ENCODE measurements at places on chromosomes 5 and 9. TPM values are rescaled to one million over a fixed set of nuclear protein-coding genes. Genes with fewer than 3 reads are reported as not detected.

The PAEP gene
- 0.45 TPM for total RNA-seq

The SLC23A1 gene
- total RNA-seq = 1.3 TPM

The INSL6 gene
- total RNA-seq = not detected

The ELAVL2 gene
- total RNA-seq = not detected

The ARHGEF28 gene
- 11.5 TPM for total RNA-seq

The SLC6A7 gene
- 0.05 TPM for total RNA-seq

The NKD2 gene
- 22.6 TPM for total RNA-seq

The C9orf50 gene
- 0.36 TPM for total RNA-seq

The DNAI1 gene
- not detected for total RNA-seq

The NME5 gene
- not detected for total RNA-seq

The CCNI2 gene
- not detected for total RNA-seq

The LMNB1 gene
- total RNA-seq = 55.3 TPM

The KIAA1958 gene
- total RNA-seq = 2.4 TPM

The ORM2 gene
- total RNA-seq = not detected

The TMEM171 gene
- 6.8 TPM for total RNA-seq

The DRD1 gene
- total RNA-seq = 0.08 TPM

The ZNF454 gene
- not detected for total RNA-seq

The GARIN3 gene
- total RNA-seq = not detected

The CCL27 gene
- total RNA-seq = not detected

The NIPSNAP3A gene
- total RNA-seq = 14.3 TPM

The IFNK gene
- not detected for total RNA-seq

The GPR151 gene
- not detected for total RNA-seq

The AQP7 gene
- total RNA-seq = 0.27 TPM

The ARID3C gene
- 0.16 TPM for total RNA-seq

The AFAP1L1 gene
- 13.1 TPM for total RNA-seq

The ADAMTS12 gene
- total RNA-seq = 7.0 TPM

The SGCD gene
- total RNA-seq = 4.1 TPM

The MRPL41 gene
- 97.5 TPM for total RNA-seq
